ENCODE measurements at places on chromosomes 7 and 10.

GRCh38 chr10:47012214-47012613 is 101.0 kb downstream of the PTPN20 start:
- no peak for DNase-seq

DNA sequence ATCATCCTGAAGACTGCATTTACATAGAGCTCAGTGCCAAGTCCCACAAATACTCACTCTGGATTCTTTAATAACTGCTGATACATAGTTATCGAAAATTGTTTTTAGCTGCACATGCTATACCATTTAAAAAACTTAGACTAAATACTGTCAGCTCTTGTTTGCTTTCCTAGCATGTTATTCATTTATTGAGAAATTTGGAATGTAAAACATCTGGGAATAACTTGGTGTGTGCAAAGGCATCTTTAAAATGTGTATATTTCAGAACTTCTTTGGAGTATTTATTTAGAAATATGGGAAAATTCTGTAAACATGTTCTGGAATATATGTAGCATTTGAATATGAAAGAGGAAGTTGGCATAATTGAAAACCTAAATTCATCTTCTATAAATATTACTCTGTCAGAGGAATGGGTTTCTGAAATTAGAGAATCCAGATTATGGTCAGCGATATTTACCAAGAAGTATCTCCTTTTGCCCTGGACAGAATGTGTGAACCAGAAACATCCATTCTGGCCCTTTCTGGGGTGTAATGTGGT is 119.7 kb downstream of the ARID5B start:
- no peak for DNase-seq

- no peak for DNase-seq
These were observed 161.1 kb upstream of the LYZL1 start for GRCh38 chr10:29127731-29128130.

DNA sequence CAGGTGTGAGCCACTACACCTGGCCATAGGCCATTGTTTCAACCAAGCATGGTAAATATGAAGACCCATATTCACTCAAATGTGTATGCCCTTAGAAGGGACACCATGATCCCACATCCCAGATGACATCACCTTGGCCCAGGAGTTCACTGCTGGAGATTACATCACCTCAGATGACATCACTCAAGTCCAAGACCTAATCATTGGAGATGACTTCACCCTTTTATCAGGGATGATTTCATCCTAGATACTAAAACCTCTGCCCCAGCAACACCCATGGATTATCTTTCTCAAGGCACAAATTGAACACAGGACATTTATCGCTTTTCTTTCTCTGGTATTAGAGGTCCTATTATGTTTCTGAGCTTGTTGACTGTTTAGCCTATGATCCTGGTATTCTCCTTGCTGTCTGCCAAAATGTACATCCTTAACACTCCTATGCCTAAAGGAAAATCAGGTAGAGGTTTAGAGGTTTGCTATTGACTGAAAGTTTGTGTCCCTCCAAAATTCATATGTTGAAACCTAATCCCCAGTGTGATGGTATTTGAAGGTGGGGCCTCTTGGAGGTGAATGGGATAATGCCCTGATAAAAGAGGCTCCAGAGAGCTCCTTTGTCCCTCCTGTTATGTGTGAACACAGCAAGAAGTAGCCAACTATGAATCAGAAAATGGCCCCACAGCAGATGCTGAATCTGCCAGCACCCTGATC is 9.8 kb upstream of the CYP2C18 start:
- no peak for DNase-seq

DNA sequence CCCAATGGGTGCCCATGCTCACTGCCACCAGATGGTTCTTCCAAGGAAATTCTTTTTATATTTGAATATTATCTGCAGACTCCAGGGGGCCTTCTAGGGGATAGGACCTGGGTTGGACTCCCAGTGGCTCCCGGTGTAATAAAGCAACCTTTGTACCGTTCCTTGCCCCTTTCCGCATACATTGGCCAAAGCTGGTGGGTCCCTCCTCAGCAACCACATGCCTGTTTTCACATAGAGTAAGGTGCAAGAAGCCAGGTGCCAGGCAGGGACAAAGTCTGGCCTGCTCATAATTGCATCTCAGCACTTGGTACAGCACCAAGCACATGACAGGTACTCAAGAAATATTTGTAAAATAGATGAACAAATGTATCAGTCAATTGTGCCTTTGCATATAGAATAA is 46.4 kb upstream of the PPP1R3C start:
- no peak for DNase-seq

GRCh38 chr10:129421399-129422010 is 45.5 kb upstream of the MGMT start:
- DNase-seq, result no peak

DNA sequence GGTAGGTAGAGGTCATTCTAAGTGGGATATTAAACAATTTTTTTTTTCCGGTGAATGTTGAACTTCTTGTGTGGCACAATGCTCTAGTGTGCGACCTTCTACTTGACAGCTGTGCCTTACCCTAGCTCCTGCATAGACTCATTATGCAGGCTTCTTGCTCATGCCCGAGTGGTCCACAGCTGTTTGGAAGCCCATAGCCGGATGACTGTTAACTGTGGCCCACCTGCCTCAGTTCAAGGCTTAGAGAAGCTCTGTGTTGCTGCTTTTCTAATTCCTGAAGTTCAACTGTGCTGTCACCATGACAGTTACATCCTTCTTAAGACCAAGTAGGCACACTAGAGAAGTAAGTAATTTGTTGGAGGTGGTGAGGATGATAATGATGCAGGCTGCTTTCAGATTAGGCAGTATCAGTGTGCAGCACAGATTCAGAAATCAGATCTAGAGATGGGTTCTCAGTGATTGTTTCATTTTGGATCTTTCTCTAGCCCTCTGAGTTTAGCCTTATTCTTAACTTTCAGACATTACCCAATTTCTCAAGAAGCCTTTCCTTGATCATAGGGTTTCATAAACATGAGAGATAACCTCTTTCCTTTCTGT is 278.4 kb downstream of the PHF14 start:
- DNase-seq, result no peak

DNA sequence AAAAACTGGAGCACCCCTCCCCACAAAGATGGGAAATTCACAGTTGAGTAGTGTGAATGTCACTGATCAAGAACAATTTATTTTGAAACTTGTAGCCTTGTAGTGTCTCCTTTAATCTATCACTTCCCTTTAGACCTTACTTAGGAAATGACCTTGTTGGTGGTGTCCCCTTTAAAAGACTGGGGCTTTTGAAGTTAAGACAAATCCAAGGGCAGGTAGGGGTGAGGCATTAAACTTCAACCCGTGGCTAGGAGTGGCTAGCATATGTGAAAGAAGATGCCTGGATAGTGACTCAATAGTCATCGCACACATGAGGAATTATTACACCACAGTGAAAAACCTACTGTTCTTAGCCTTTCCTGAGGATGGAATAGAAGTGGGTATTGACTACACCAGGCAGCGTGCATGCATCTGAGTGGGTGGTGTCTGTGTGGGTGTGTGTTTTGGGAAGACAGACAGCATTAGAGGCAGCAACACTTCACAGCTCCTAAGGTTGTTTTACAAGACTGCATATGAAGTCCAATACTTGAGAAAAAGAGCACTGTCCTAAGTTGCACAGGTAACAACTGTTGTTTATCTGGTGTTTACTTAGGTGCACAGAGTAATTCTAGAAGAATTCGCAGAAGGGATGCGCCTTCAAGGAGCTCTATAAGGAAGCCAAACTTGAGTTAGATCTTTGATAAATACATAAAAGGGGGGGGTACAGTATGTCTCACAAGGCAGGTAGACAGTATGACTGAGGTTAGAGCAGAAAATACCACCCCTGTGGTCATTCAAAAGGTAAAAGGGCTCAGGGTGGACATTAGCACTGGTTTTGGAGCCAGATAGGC is 32.9 kb downstream of the ABLIM1 start:
- DNase-seq, result no peak

DNA sequence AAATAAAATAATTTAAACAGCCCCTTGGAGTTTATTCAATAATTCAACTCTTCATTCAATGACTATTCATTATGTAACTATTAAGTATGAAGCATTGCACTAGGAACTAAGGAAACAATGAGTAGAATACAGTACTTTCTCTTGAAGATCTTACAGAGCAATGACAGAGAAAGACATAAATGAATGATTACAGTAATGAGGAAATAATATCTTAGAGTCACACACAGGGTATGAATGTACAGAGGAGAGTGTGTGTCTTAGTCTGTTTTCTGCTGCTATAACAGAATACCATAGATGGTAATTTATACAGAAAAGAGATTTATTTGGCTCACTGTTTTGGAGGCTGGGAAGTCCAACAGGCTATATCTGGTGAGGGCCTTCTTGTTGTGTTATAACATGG is 120.5 kb upstream of the NRBF2 start:
- no peak for DNase-seq

- DNase-seq, result no peak
These were observed 334.4 kb downstream of the SUGCT start for GRCh38 chr7:40468891-40469864.

GRCh38 chr10:74164716-74165529 is 13.9 kb downstream of the ADK start:
- DNase-seq, result no peak

DNA sequence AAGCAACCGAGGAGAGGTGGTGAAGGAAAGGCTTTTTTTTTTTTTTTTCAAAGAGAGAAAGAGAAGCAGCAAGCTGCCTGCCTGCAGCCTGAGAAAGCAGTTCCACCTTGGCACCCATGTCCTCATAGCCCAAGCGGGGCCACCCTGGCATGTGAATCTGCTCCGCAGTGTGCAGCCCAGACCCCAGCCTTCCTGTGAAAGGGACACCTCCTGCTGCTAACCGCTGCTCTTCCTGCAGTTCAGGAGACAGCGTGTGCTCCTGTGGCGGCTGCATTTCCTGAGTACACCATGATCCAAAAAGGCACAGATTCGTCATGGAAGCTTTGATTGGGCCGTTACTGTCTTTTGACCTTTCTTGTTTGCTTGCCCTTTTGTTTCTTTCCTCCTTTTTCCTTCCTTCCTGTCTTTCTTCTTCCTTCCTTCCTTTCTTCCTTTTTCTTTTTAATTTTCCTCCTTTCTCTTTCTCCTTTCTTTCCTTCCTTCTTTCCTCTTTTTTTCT is 38.1 kb downstream of the IKZF1 start:
- no peak for DNase-seq

- no peak for DNase-seq
These were observed 127.8 kb downstream of the TMEM26 start for GRCh38 chr10:61325223-61325960.

- no peak for DNase-seq
These were observed 409.2 kb downstream of the DNAJB6 start for GRCh38 chr7:157745721-157746709.

- DNase-seq, result no peak
These were observed 5.2 kb downstream of the OPTN start for GRCh38 chr10:13105184-13105583.

GRCh38 chr7:633381-634018 is 93.0 kb upstream of the DNAAF5 start:
- no peak for DNase-seq

- DNase-seq, result no peak
These were observed 1.1 kb downstream of the TET1 start for GRCh38 chr10:68560943-68561864.

GRCh38 chr7:105988276-105988675 is 25.2 kb downstream of the CDHR3 start:
- no peak for DNase-seq

- DNase-seq, result no peak
These were observed 35.2 kb upstream of the BMPR1A start for GRCh38 chr10:86721232-86721631.

GRCh38 chr7:120729245-120729644 is 128.7 kb downstream of the TSPAN12 start:
- DNase-seq, result no peak

DNA sequence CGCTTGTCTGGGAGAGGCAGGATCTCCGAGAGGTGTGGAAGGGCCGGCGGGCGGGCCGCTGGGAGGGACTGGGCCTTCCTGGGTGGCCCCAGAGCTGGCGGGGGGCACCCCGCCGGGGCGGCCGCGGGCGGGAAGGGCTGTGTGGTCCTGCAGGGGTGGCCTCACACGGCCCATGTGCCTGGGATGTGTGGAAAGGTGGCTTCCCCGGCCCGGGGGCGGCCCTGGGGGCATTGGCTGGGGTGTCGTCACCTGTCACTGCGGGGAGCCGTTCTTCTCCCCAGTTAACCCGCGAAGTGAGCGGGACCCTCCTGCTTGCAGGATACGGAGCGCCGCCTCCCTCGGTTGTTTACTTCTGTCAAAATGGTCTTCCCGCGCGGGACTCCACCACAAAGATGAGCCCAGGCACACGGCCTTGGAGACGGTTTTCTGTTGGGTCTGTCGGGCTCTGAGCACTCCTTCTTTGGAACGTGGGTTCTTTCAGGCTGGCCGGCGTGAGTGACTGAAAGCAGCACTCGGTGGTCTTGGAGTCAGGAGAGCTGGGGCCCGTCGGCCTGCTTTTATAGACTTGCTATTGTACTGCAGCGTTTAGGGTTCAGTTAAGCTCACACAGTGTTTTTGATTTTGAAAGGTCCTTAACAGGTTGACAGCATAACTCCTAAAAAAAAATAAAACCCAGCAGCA is 700 bp downstream of the SMC3 start:
- DNase-seq, result peak; percentile 53

GRCh38 chr7:70299472-70299807 is 701.2 kb downstream of the AUTS2 start:
- DNase-seq, result no peak

DNA sequence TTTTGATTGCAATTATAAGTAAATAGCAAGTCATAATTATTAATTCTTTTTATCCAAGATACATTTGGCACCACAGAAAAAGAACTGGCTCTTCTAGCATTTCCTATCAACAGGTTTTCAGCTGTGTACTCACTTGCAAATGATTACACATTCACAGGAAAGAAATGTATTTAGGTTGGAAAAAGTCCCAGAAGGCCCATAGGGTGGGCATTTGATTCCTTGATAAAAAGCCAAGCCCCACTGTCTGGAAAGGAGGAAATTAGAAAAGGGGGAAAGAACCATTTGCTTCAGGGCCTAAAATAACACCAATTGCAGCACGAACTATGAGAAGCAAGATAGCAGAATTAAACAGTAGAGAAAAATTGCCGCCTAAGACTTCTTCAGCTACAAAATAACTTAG is 80.8 kb upstream of the COL1A2 start:
- DNase-seq, result no peak

DNA sequence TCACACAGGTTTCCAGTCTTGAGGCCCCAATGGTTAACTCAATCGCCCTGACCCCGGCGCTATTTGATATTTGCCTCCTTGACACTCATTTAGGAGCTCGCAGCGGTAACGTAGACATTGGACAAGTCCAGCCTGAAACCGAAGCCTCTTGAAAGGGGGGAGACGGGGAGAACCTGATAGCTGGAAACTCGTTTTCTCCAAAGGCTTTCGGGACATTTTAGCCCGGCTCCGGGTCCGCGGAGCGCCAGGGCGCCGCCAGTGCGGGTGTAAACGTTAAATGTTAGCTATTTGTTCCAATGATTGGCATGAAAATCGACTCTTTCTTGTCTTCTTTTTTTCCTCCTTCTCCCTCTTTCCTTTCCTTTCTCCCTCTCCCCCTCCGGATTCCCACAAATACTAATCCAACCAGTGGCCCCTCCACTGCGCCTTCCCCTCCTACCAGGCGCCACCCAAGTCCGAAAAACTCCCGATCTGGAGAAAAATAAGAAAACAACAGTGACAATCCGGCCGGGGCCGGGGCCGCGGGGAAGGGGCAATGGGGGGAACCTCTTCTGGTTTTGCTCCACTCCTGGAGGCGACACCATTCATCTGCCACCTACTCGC is 17.2 kb upstream of the GATA3 start:
- no peak for DNase-seq

Measured in activated naive CD4-positive, alpha-beta T cell (primary cell).